Hair follicle dermal papilla cell (primary cell): ENCODE measurements at places on chromosomes 3 and 15. TPM values are rescaled to one million over a fixed set of nuclear protein-coding genes. Genes with fewer than 3 reads are reported as not detected.

The KBTBD13 gene
- not detected in 2 replicates for total RNA-seq

The C3orf70 gene
- total RNA-seq: 0.61 and 1.3 TPM in 2 replicates

The GRAMD2A gene
- total RNA-seq: 0.32 and 0.61 TPM in 2 replicates

The KIF7 gene
- total RNA-seq: 15.7 and 17.4 TPM in 2 replicates

The UNC13C gene
- not detected in 2 replicates for total RNA-seq

The SEMA3G gene
- total RNA-seq: 0.85 and 0.97 TPM in 2 replicates

The ECE2 gene
- not detected in 2 replicates for total RNA-seq

The SIDT1 gene
- not detected in 2 replicates for total RNA-seq

The CISH gene
- total RNA-seq: 1.3 and 2.3 TPM in 2 replicates

The FBXW12 gene
- 0.12 and 0.32 TPM in 2 replicates for total RNA-seq

The LIPC gene
- 1.6 and 4.4 TPM in 2 replicates for total RNA-seq

The PHC3 gene
- 38.3 and 48.4 TPM in 2 replicates for total RNA-seq

The FBXL22 gene
- total RNA-seq: 0.49 and 1.1 TPM in 2 replicates

The RARB gene
- 23.7 and 25.8 TPM in 2 replicates for total RNA-seq

The MESP2 gene
- 0.12 and 0.32 TPM in 2 replicates for total RNA-seq

The ZCWPW2 gene
- total RNA-seq: 0.65 and 0.85 TPM in 2 replicates

The CRYBG3 gene
- 22.5 and 27.6 TPM in 2 replicates for total RNA-seq

The MRAS gene
- 42.9 and 58.9 TPM in 2 replicates for total RNA-seq

The OXTR gene
- 17.7 and 41.3 TPM in 2 replicates for total RNA-seq

The COX17 gene
- 4.5 and 4.6 TPM in 2 replicates for total RNA-seq

The TRH gene
- total RNA-seq: not detected in 2 replicates

The ARIH2 gene
- total RNA-seq: 66.3 and 78.5 TPM in 2 replicates

The LRRC49 gene
- 8.5 and 17.0 TPM in 2 replicates for total RNA-seq

The RBP2 gene
- total RNA-seq: not detected in 2 replicates

The EPHB3 gene
- 13.6 and 21.4 TPM in 2 replicates for total RNA-seq

The SOX2 gene
- 6.3 and 8.9 TPM in 2 replicates for total RNA-seq

The TNFAIP8L3 gene
- 0.81 and 2.7 TPM in 2 replicates for total RNA-seq

The HDGFL3 gene
- total RNA-seq: 29.8 and 38.6 TPM in 2 replicates

The ITGA11 gene
- 11.4 and 21.9 TPM in 2 replicates for total RNA-seq

The GNAT1 gene
- not detected in 2 replicates for total RNA-seq

The AQP9 gene
- 2.8 and 3.6 TPM in 2 replicates for total RNA-seq

The SLC12A8 gene
- total RNA-seq: 7.3 and 9.7 TPM in 2 replicates

The FETUB gene
- total RNA-seq: not detected in 2 replicates

The TMED3 gene
- 129 and 147 TPM in 2 replicates for total RNA-seq

The KY gene
- total RNA-seq: 0.49 and 0.73 TPM in 2 replicates

The SGO1 gene
- 0.81 and 1.6 TPM in 2 replicates for total RNA-seq

The CPLX3 gene
- total RNA-seq: not detected in 2 replicates

The TRPM1 gene
- total RNA-seq: not detected in 2 replicates

The ARNT2 gene
- 23.5 and 30.0 TPM in 2 replicates for total RNA-seq

The ZBBX gene
- not detected in 2 replicates for total RNA-seq

The SECISBP2L gene
- total RNA-seq: 40.4 and 46.1 TPM in 2 replicates

The CCDC54 gene
- not detected in 2 replicates for total RNA-seq

The PAQR9 gene
- not detected in 2 replicates for total RNA-seq

The P2RY12 gene
- not detected in 2 replicates for total RNA-seq

The PLA2G4E gene
- total RNA-seq: not detected in 2 replicates
